ENCODE measurements at places on chromosomes 13 and 19.

GRCh38 chr19:6724631-6725492 is 4.4 kb upstream of the C3 start:
- DNase-seq: no peak

GRCh38 chr19:30567536-30568232 is 195.5 kb downstream of the ZNF536 start:
- no peak for DNase-seq

- no peak for DNase-seq
Observed at GRCh38 chr19:50669302-50670101, 20.3 kb downstream of the C19orf81 start.

DNA sequence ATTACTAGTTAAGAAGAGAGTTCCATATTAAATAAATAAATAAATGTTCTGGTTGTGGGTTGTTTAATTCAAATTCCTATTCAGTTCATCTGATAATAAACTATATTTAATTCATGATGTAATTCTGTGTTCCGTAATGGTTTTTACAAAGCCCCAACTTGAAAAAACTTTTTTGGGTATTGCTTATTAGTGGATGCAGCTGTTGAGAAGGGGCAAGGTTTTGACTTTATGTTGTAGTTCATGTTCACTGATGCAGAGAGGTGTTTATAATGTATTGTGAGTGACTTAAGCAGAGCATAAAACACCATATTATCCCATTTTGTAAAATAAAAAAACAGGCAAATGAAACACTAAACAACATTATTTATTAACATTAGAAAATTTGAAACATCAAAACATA is 107.3 kb upstream of the TNFSF11 start:
- DNase-seq: no peak

GRCh38 chr13:36680913-36681312 is 7.1 kb downstream of the SERTM1 start:
- DNase-seq: no peak

GRCh38 chr19:4691373-4691772 is 21.2 kb upstream of the MYDGF start:
- DNase-seq: no peak

DNA sequence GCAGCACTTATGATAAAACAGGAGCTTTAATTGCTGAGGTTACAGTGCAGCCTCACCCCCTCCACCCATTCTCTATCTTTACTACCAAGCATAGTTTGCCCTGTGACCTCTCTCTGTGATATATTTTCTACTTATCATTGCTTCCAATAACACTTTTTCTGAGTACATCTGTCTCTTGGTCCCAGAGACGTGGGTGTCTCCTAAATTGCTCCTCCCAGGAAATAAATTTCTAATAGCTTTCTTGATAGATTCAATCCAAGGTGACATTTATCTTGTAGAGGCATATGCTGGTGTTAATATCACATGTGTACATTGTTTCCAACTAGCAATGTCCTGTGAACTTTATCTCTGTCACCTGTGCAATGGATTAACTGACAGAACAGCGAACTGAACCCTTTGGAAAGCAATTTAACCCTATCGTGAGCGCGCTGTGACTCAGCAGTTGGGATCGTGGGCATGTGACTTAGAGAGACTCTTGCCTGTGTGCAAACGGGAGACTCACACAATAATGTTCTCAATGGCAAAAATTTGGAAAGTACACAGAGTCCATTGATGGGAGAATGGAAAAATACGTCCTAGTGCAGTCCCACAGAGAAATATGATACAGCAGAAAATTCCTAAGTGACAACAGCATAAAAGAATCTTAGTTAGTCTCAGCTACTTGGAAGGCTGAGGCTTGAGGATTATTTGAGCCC is 7.0 kb upstream of the MAP2K2 start:
- DNase-seq: no peak

DNA sequence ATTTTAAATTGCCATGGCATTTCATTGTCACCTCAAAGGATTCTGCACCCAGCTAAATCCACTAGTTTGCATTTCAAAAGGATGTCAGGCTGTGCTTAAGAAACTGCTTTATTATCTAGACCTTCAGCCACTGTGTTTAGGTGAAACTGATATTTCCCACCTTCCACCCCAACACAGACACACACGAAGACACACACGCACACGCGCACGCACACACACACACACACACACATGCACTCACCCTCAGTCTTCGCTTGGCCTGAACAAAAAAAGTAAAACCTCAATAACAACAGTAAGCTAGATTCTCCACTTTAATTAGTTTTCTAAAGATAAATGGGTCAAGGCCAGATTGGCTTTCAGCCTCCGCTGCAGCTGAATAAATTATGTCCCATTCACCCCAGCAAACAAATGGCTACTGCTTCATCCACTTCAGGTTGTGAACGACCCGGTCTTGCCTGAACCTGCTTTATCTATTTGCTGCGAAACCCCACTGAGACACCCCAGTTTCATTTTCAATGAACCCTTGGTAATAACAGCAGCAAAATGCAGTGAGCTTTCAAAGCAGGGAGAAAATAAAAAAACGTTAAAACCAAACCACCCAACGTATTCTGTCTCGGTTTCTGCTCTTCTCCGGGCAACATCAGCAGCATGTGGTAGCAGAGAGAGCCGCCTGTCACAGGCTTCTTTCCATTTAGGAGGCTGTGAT is 166.8 kb downstream of the DCT start:
- DNase-seq: peak; percentile 37

GRCh38 chr19:3224346-3225168 is at the start of gene CELF5:
TSS of gene CELF5 (plus strand) at chr19:3224661. CDS start at chr19:3224740, 79 bp downstream.
- DNase-seq: peak; percentile 67

DNA sequence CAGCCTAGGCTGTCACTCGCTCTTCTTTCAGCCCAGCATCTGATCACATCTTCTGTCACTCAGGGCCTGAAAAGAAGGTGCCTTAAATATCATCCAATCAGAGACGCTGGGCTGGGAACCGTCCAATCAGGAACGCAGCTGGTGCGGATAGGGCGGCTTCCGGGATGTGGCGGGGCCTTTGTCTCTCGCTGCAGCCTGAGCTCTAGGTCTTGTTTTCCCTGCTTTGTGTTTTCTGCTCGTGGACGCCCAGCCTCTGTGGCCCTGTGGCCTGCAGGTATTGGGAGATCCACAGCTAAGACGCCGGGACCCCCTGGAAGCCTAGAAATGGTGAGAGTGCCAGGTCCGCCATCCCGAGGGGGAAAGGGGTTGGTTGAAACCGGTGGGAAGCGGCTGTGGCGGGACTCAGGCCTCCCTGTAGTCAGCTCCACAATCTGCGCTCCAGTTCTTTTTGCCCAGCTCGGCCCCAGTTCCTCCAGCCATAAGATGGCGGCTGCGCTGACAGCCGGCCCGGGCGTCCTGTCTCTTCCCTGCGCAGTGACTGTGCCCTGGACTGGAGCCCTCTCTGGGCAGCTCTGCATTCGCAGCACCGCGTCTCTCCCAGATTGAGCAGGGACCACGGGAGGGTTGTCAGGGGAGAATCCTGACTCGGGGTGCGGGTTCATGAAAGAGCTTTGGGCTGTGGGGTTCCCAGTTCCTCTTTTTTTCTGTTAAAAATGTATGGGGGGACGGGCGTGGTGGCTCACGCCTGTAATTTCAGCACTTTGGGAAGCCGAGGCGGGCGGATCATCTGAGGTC is at the start of gene ZNF85:
Gene ZNF85 (plus strand): TSS at position 175 of the 795 bp plus-strand sequence. CDS start 150 bp downstream, at position 325.
- peak; percentile 94 for DNase-seq

DNA sequence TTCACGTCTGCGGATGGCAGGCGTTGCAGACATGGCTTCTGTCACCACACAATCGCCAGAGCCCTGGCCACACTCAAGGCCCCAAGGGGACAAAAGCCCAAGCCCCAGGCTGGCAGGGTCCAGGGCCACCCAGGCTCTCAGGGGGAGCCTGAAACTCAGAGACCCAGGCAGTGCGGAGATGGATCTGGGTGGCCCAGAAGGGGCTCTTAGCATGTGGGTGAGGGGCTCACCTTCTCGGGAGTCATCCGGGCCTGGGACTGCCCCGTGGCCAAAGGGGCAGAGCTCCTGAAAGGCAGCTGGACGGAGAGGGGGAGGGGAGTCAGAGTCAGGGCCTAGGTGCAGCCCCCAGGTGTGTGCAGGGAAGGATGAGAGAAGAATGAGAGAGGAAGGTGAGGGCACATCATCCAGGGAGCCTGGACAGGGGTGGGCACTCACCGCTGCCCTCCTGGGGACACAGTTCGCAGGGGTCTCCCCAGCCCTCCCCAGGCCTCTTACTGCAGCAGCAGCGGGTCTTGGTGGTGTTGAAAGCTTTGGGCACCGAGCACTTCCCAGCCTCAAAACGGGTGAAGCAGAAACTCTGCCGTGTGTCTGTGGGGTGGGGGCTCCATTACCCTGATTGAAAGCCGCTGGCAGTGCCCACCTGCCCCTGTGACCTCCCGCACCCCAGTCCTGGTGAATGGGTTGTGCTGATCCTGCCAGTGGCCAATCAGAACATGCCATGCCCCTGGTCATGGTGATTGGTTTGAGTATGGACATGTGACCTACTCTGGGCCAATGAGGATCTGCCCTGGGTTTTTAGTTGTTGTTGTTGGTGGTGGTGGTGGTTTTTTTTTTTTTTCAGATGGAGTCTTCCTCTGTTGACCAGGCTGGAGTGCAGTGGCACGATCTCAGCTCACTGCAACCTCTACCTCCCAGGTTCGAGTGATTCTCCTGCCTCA is 37.4 kb downstream of the CCL25 start:
- DNase-seq: no peak

DNA sequence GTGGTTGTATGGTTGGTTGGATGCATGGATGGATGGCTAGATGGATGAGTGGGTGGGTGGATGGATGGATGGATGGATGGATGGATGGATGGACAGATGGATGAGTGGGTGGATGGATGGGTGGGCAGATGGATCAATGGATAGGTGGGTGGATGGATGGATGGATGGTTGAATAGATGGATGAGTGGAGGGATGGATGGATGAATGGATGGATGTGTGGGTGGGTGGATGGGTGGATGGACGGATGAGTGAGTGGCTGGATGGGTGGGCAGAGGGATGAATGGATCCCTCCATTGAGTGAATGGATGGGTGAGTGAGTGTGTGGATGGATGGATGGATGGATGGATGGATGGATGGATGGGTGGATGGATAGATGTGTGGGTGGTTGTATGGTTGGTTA is 9.0 kb upstream of the NMRK2 start:
- no peak for DNase-seq

DNA sequence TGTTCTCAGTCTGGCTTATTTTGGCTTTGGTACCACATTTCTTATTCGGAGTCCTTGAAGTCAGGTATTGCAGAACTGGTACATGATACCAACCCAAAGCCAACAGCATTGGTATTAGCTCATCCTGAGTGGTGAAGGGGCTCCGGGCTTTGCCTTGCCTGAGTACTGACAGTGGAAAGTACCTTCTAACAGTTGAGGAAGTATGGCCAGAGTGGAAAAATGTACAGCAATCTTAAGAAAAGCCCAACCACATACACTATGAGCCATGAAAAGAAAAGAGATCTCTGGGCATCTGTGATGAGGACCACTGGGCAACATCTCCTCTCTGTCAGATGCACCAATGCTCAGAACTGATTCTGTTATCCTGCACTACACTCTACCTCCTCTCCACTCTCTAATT is 8.3 kb downstream of the LCP1 start:
- no peak for DNase-seq

GRCh38 chr19:6802336-6803035 is 30.0 kb downstream of the VAV1 start:
- DNase-seq: no peak

DNA sequence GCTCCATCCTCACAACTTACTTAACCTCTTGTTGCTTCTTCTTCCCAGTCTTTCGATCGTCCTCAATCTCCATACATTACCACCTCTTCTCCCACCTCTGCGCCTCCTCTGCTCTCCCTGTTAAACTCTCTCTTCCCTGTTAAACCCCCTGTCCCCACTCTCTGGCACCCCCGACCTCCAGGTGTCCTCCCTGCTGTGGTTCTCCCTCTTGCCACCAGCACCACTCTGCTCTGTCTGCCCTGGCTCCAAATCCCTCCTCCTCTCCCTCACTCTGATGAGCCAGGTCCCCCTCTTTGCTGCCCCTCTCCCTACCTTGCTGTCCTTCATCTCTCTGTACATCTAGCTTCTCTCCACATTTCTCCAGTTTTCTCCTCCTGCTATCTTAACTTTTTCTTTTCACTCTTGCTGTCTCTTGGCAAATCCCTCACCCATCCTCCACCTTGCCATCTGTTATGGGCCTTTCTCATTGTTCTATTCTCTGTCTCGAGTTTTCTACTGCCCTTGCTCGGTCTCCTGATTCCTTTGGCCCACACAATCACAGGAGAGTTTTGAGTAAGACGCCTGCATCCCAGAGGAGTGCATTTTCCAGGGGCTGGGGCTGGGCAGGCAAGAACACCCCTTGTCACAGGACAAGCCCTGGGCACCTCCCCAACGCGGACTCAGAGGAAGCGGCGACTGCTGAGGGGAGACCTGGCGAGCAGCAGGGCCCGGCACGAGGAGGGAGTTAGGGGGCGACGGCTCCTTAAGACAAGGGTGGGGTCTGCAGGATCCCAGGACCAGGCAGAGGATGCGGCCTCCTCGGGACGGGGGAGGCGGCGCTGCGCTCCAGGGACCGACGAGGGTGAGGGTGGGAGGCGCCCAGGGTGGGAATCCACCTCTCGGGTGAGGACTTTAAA is 21.4 kb upstream of the ERVV-1 start:
- no peak for DNase-seq

DNA sequence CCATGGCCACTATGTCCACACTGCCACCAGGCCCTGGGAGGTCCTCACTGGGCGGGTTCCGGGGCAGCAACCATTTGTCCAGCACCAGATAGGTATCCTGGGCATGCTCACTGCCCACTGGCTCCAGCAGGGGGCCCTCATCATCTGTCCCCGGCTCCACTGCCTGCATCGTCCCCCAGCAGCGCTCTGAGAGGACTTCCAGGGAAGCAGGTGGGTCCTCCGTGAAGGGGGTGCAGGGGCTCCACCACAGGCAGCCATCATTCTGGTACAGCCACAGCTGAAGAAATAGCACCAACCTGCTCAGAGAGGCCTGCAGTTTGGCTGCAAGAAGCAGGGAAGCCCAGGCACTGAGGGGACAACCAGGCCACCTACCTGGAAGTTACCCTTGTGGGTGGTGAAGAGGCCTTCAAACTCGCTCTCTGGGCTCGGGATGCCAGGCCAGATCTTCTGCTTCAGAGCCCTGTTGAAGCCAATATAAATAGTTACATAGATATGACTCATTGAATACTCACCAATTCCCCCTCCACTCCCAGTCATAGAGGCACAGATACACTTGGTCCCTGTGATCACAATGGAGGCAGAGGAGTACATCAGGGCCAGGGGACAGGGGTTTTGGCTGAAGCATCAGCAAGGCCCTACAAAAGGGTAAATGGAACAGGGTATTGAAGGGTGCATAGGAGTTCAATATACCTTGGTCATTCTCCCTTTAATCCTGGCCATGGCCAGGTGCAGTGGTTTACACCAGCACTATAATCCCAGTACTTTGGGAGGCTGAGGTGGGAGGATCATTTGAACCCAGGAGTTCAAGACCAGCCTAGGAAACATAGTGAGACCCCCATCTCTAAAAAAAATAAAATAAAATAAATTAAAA is 4.1 kb downstream of the SWSAP1 start:
- DNase-seq: peak; percentile 39

- no peak for DNase-seq
Observed at GRCh38 chr19:6213266-6213595, 66.5 kb downstream of the MLLT1 start.

- DNase-seq: no peak
Observed at GRCh38 chr13:30045916-30046704, 195.7 kb upstream of the UBL3 start.

- peak; percentile 36 for DNase-seq
Observed at GRCh38 chr19:32691291-32691951, at the start of gene NUDT19. TSS of gene NUDT19 (plus strand) at chr19:32691821. CDS start at chr19:32691961, 140 bp downstream.

Data from neuronal stem cell (in vitro differentiated cells).